ENCODE measurements at places on chromosomes 5 and 9.

GRCh38 chr5:149932445-149933350, 11.9 kb downstream of the PDE6A start:
- DNase-seq = no peak

DNA sequence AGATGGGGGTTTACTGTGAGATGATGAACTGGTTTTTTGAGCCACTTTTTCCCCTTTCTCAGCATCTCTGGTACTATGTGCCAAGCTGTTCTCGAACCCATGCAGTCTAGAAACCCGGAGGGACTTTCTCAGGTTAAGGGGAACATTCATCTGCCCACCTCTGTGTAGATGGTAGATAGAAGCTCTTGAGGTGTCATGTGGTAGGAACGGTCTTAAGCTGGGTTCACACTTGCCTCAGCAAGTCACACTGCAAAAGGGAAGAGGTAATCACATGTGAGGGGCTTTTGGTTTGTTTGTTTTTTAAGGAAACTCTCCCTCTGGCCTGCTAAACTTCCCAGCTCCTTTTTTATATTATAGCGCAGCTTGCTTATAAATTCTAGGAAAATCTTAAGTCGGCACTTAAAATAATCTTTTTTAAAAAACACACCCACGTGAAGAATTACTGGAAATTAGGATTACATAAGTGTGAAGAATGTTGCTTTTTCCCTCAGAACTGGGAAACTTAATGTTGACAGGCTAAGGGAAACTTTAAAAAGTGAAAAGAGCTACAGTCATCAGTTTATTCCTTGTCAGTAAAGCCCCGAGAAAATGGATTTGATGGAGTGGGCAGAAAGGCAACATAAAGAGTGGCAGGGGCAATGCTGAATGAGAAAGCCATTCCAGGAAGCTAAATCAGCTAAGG, 430.3 kb downstream of the ARHGEF28 start:
- no peak for DNase-seq

DNA sequence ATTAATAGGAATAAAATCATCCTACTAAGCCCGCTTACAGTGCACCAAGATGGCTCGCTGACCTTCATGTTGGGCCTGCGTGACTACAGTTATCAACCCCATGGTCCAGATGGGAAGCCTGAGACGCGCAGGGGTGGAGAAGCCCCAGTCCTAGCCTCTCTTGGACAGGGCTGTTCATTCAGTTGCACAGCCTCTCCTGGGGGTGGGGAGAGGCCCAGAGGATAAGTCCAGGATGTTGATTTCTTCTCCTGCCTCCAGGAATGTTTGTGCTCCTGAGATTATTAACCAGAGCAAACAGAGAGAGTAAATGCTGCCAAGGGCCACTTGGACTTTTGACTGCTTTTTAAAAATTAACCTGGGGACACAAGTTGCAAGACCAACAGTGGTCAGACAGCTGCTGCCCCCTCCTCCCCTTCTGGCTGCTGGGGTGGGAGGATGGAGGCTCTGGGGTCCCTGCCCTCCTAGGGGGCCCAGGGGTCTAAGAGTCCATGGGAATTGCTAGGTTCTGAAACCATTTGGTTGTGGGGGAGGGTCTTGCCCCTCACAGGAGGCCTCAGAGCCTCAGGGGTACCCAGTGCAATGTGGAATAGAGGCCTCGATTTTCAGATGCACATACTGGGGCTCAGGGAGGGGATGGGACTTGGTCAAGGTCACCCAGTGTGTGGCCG, 2.8 kb upstream of the AMBP start:
- no peak for DNase-seq

GRCh38 chr5:645421-645820, 33.3 kb downstream of the CEP72 start:
- DNase-seq = no peak

- DNase-seq = no peak
These were observed 257.5 kb downstream of the AGTPBP1 start for GRCh38 chr9:85484235-85484634.

Data from activated CD4-positive, alpha-beta T cell treated with anti-CD3 and anti-CD28 coated beads, Interleukin-2, amount 50 U/mL, for 24 hours (primary cell).